Spinal cord (tissue), 10 donors: ENCODE measurements at places on chromosomes 11 and 22. TPM values are rescaled to one million over a fixed set of nuclear protein-coding genes. Genes with fewer than 3 reads are reported as not detected.

The PDE2A gene
- 11.5 TPM for total RNA-seq

The RAB1B gene
- total RNA-seq, result 43.3 TPM

The PKP3 gene
- total RNA-seq, result 0.61 TPM

The OR52N2 gene
- not detected for total RNA-seq

The CCDC81 gene
- total RNA-seq, result 8.6 TPM

The PEX16 gene
- 28.5 TPM for total RNA-seq

The LSP1 gene
- 7.9 TPM for total RNA-seq

The DRD2 gene
- total RNA-seq, result 0.69 TPM

The OR52H1 gene
- total RNA-seq, result 0.40 TPM

The NXPE2 gene
- 0.89 TPM for total RNA-seq

- DNase-seq, result peak; percentile 57
Measured at GRCh38 chr11:69644071-69644961, 3.4 kb downstream of the CCND1 start.

DNA sequence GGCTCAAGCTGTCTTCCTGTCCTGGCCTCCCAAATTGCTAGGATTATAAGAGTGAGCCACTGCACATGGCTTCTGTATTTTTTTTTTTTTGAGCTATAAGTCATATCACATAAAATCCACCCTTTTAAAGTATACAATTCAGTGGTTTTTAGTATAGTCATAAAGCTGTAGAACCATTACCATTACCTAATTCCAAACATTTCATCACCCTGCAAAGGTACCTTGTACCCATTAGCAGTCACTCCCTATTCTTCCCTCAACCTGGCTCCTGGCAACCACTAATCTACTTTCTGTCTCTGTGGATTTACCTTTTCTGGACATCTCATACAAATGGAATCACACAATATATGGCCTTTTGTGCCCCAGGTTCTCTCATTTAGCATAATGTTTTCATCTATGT is 84.5 kb downstream of the MTMR3 start:
- no peak for DNase-seq

GRCh38 chr11:22634897-22635629 is 9.4 kb upstream of the FANCF start:
- DNase-seq, result no peak

GRCh38 chr22:29798801-29799200 is 31.6 kb downstream of the UQCR10 start:
- no peak for DNase-seq

- DNase-seq, result no peak
Measured at GRCh38 chr11:28090052-28090749, 17.8 kb downstream of the KIF18A start.

DNA sequence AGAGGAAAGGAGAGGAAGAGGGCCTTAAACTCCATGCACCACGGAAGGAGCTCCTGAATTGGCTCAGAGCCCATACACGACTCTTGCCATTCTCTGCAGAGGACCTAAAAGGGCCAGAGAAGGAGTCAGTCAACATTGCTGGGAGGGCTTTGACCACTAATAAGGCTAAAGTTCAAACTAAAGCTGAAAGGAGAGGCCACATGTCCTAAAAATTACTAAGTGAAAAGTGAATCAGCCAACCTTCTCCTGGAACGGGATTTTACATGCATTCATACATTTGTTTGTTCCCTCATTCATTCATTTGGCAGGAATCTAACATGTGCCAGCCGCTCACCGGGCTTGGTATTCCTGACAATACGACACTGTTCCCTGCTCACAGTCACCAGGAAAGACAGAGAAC is 10.5 kb downstream of the CLMP start:
- DNase-seq, result no peak

DNA sequence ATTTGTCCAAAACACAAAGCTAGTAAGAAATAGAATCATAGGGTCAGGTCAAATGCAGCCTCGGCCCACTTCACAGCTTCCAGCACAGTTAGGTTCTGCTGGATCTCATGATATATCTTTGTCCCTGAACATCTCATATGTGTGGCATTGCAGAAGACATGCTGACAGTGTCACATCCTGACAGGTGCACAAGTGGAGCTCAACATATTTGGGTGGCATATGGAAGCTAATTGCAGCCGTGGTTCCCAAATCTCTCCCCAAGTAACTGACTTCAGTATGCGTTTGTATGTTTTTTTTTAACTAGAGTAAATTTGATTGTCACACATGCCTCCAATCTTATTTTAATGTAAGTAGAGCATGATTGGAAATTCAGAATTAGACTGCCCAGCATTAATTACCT is 33.4 kb downstream of the NAV2 start:
- no peak for DNase-seq

GRCh38 chr11:73318501-73319011 is 10.5 kb downstream of the ARHGEF17 start:
- no peak for DNase-seq

DNA sequence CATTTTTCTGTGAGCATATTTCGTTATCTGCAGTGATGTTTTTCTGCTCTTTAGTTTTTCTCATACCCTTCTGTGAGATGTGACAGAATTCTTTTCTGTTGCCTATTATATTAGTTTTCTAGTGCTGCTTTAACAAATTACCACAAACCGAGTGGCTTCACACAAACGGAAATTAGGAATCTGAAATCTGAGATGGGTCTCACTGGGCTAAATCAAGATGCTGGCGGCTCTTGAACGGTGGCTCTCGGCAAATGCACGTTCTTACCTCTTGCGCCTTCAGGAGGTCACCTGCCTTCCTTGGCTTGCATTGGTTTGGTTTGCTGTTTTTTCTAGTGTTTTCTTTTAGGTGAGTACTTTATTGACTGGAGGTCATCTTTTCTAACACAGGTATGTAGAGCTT is 13.0 kb downstream of the ZBED4 start:
- no peak for DNase-seq

DNA sequence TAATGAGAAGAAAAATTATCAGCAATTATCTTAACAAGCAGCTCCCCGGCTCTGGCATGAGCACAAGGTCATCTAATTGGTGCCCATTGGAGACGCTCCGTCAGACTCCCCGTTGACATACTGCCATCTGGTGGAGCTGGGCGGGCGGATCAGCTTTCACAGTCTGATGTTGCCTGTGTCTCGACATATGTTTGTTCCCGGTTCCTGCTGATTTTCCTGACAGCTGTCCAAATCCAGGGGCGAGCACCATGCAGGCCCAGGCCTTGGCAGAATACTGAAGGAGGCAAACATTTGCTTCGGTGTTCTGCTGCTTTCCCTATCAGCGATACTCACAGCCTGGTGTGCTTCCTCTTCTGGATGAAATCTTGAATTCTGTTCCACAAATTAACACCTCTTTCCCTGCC is 43.8 kb upstream of the BARX2 start:
- peak; percentile 95 for DNase-seq

DNA sequence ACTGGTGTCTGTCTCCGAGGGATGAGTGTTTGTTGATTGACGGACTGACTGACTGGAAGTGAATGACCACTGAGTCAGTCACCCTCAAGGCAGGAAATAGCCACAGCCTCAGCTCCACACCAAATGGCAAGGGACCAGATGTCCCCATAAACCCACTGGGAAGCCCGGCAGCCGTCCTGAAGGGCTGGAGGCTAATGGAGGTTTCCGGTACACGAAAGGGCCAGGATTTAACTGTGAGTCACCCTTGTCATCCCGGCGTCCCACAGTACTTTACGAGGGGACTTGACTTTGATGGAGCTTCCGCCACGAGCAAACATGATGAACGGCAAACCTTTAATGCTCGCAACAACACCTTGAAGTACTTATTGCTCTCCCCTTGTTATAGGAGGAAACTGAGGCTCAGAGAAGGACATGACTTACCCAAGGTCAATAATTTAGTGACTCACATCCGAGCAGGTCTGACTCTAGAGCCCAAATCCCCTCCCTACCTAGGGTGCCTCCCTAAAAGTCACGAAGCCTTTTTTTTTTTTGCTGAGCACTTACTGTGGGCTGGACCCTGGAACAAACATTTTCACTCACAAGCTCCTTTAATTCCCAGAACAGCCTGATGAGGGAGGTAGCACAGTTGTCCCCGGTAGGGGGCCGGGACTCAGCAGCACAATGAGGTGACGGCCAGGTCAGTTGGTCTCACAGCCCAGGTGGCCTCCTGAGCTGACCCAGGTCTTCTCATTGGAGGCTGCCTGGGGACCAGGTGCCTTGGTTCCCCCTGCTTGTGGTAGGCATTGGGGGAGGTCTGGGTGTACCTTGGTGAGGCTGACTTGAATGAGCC is 25.2 kb upstream of the GCAT start:
- DNase-seq, result no peak

GRCh38 chr11:720642-721246 is 14.7 kb downstream of the EPS8L2 start:
- no peak for DNase-seq
